ENCODE measurements at places on chromosomes 11 and 22. TPM values are rescaled to one million over a fixed set of nuclear protein-coding genes. Genes with fewer than 3 reads are reported as not detected.

IGLL1 gene
- not detected for total RNA-seq

- H3K27ac ChIP-seq, result no peak overlapping the region
- H3K36me3 ChIP-seq, result no peaks in the 10 kb centered on the region
- H3K27me3 ChIP-seq, result no peaks in the 10 kb centered on the region
- H3K4me1 ChIP-seq, result no peaks in the 10 kb centered on the region
- no peak for DNase-seq
- H3K4me3 ChIP-seq, result no peak overlapping the region
Observed at GRCh38 chr11:46984987-46985386, 48.4 kb downstream of the CSTPP1 start.

- H3K36me3 ChIP-seq, result no peaks in the 10 kb centered on the region
- no peak for DNase-seq
- H3K4me3 ChIP-seq, result peak overlapping the region; percentile 70
- H3K27me3 ChIP-seq, result no peaks in the 10 kb centered on the region
- H3K27ac ChIP-seq, result peak overlapping the region; percentile 95
Observed at GRCh38 chr11:18526130-18526520, 617 bp downstream of the TSG101 start.

DNA sequence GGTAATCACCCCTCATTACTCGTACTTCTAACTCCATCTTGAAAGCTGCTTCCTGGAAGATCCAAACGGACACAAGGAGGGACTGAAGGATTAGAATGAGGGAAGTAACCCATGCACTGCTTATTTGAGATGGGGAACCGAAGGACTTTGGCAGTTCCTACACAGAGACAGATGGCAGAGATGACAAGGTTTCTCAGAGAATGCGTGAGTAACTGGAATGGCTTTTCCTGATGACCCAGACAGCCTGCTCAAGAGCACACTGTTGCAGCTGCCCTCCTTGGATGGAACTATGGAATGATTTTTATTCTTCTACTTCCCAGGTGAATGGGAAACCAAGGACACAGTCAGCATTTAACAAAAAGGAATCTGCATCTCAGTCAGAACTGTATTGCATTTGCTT is 7.3 kb downstream of the KCNJ11 start:
- no peak for DNase-seq
- peaks cover 47% of the 10 kb centered on the region for H3K4me1 ChIP-seq
- H3K4me3 ChIP-seq, result no peak overlapping the region
- no peaks in the 10 kb centered on the region for H3K36me3 ChIP-seq
- no peak overlapping the region for H3K27ac ChIP-seq
- H3K27me3 ChIP-seq, result no peaks in the 10 kb centered on the region

DNA sequence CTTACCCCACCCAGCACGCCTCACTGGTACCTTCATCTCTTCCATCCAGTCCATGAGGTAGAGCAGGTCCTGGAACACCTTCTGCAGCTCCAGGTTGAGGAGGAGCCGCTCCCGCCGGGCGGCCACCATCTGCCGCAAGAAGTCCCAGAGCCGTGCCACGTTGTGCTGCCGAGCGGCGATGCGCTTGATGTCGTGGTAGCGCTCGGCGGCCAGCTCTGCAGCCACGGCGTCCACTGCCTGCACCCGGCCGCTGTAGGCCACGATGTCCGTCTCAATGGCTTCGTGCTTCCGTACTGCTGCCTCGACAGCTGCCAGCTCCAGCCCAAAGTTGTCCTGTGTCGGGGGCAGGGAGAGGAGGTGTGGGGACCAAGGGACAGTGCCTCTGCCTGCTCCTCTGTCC is 21.5 kb downstream of the SPTBN2 start:
- H3K27me3 ChIP-seq, result no peaks in the 10 kb centered on the region
- H3K4me1 ChIP-seq, result no peaks in the 10 kb centered on the region
- H3K4me3 ChIP-seq, result no peak overlapping the region
- no peak overlapping the region for H3K27ac ChIP-seq
- DNase-seq, result no peak

HEPN1 gene
- not detected for total RNA-seq

DNA sequence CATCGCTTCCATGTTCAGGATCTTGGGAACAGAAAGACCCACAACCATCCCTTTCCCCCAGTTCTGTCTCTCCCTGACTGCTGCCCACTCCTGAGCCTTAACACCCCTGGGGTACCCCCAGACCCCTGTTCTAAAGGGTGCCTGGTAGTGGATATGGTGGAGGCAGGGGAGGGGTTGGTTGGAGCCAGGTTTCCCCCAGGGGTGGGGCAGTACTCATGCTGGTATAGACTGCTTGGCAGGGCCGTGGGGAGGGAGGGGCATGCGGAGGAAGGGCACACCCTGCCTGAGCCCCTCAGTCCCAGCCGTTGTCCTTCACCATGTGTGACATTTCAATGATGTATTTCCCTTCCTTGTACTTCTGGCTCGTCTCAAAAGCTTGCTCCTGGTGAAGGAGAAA is 4.0 kb downstream of the YPEL4 start:
- peak overlapping the region; percentile 35 for H3K27ac ChIP-seq
- DNase-seq, result no peak
- H3K27me3 ChIP-seq, result peaks cover 50% of the 10 kb centered on the region

GRCh38 chr11:12416552-12416951 is 39.2 kb downstream of the PARVA start:
- no peak overlapping the region for H3K27ac ChIP-seq
- H3K4me3 ChIP-seq, result no peak overlapping the region
- DNase-seq, result no peak

DNA sequence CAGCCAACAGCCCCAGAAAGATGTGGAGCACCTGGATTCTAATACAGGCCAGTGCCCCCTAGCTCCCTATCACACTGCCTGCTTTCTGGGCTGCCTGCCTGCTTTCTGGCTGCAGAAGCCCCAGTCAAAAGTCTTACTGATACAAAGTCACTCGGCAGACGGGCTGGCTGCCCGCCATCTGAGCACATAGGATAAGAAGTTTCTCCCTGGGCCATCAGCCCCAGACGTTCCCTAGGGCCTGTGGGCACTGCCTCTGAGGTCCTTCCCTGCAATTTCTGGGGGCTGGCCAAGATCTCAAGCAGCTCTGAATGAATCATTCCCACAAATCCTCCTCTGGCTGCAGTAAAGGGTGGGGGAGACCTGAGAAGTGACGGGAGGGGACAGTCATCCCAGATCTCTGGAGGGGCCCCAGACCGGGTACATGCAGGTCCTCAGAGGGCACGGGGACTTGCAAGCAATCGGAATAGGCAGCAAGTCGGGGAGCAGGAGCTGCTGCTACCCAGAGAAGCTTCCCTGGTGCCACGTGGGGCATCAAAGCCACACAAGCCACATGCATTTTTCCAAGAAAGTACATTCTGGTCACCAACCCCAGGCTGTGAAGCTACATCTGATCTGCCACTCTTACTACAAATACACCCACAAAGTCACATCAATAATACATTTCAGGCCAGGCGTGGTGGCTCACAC is 4.7 kb downstream of the TPST2 start:
- DNase-seq, result peak; percentile 45
- peak overlapping the region; percentile 71 for H3K27ac ChIP-seq
- H3K4me3 ChIP-seq, result no peak overlapping the region
- H3K4me1 ChIP-seq, result peaks cover 23% of the 10 kb centered on the region
- H3K36me3 ChIP-seq, result peaks cover 13% of the 10 kb centered on the region

- H3K27me3 ChIP-seq, result no peaks in the 10 kb centered on the region
- H3K4me1 ChIP-seq, result peaks cover 87% of the 10 kb centered on the region
- H3K27ac ChIP-seq, result peak overlapping the region; percentile 93
Observed at GRCh38 chr11:119025099-119025473, 5.6 kb downstream of the SLC37A4 start.

DNA sequence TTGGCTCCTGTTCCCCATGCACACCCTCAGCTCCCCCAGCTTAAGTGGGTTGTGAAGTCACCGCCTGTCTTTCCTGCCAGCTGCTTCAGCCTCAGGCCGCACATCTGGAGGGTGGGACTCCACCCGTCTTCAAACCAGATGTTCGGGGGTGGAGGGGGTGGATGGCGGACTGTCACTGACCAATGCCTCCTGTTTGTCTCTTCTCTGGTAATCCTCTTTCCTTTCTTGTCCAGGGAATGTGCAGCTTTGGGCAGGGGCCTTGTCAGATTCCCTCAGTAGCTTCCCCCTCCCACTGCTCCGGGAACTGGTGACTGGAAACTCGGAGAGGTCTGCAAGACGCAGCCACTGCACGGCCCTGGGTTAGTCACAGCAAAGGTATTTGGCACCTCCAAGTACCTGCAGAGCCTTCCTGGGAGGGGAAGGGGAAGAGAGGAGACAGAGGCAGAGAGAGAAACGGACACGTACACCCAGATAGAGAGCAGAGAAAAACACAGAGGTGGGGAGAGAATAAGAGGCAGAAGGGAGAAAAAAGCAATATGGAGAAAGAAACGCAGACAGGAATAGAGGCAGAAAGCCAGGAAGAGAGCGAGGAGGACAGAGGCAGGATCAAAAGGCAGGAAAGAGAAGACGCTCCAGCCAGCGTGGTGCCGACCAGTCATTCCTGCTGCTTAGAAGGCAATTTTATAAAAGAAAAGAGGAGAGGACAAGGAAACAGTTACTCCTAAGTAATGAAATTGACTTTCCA is 56.1 kb upstream of the TIMP3 start:
- H3K4me3 ChIP-seq, result no peak overlapping the region
- no peaks in the 10 kb centered on the region for H3K36me3 ChIP-seq
- H3K4me1 ChIP-seq, result peaks cover 11% of the 10 kb centered on the region
- no peaks in the 10 kb centered on the region for H3K27me3 ChIP-seq
- DNase-seq, result no peak

AMOTL1 gene
- 242 TPM for total RNA-seq

DNA sequence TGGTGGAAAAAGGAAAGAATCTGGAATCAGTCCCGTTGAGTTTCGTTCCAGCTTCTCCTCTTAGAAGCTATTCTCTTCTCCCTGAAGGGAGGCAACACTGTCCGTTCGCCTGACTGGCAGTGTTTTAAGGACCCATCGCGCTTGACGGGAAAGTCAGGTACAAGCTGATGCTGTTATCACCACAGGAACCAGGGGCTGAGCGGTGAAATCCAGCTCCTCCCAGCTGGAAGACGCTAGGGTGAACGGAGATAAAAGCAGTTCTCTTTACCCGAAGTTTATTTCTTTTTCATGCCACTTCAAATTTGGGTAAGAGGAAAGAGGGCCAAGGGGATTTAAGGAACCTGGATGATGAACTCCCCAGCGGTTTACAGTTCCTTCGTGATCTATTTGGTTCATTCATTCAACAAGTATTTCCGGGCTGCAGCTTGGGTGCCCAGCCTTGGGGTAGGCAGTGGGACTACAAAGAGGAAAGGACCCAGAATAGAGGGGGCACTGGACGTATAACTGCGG is 551 bp upstream of the DEUP1 start:
- DNase-seq, result no peak
- H3K4me3 ChIP-seq, result no peak overlapping the region
- H3K36me3 ChIP-seq, result no peaks in the 10 kb centered on the region
- H3K4me1 ChIP-seq, result no peaks in the 10 kb centered on the region
- peaks cover 17% of the 10 kb centered on the region for H3K27me3 ChIP-seq

DNA sequence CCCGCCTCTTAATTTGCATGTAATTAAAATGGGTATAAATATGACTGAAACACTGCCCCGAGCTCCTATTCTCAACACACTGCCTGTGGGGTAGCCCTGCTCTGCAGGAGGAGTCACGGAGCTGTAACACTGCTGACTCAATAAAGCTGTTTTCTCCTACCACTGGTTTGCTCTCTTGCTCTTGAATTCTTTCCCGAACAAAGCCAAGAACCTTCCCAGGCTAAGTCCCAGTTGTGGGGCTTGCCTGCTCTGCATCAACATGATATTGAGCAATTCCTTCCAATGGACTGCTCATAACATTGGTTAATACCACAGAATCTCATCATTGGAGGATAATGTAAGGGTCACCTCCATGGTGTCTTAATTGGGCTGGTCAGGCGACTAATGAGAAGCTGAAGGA is 114.4 kb downstream of the FBXO7 start:
- H3K27ac ChIP-seq, result no peak overlapping the region
- H3K4me3 ChIP-seq, result no peak overlapping the region
- H3K27me3 ChIP-seq, result peaks cover 3% of the 10 kb centered on the region
- H3K36me3 ChIP-seq, result no peaks in the 10 kb centered on the region

- DNase-seq, result peak; percentile 43
- H3K4me1 ChIP-seq, result no peaks in the 10 kb centered on the region
- H3K27ac ChIP-seq, result no peak overlapping the region
- H3K27me3 ChIP-seq, result no peaks in the 10 kb centered on the region
Observed at GRCh38 chr11:102927624-102927990, 27.9 kb downstream of the MMP13 start.

- no peaks in the 10 kb centered on the region for H3K36me3 ChIP-seq
- no peaks in the 10 kb centered on the region for H3K27me3 ChIP-seq
- no peak for DNase-seq
- H3K4me1 ChIP-seq, result peaks cover 45% of the 10 kb centered on the region
- H3K4me3 ChIP-seq, result no peak overlapping the region
Observed at GRCh38 chr22:43004362-43005035, 10.4 kb downstream of the PACSIN2 start.

PPFIBP2 gene
- total RNA-seq, result 25.5 TPM

- no peak overlapping the region for H3K4me3 ChIP-seq
- DNase-seq, result no peak
- H3K27ac ChIP-seq, result no peak overlapping the region
- no peaks in the 10 kb centered on the region for H3K36me3 ChIP-seq
Observed at GRCh38 chr11:70299636-70300035, 29.1 kb downstream of the PPFIA1 start.

CREB3L1 gene
- 0.69 TPM for total RNA-seq

DNA sequence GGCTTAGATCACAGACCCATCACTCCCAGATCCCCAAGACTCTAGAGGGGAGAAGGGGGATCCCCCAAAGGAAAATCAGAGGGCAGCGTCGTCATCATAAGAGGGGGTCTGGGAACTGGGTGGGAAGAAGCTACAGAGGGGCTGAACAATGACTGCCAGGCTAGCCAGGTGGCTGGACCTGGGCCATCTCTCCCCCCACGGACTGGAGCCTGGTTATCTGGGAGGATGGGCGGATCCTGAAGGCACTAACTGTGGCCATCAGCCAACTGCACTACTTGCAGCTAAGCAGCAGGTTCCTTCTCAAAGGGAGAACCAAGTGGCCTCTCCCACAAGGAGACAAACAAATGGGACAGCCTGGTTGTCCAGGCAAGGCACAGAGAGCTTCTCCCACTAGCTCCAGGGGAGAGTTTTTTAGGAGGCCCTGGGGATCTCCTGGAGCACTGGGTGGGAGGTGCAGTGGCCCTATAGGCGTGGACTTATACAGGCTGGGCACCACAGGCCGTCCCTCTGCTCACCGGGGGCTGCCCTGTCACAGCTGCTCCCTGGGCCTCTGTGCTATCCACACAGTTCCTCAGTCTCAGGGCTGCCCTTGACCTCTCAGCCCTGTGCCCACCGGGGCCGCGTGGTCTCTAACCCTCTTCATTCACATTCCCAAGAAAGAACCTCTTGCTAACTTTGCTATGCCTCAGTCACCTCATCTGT is 15.4 kb downstream of the P2RY6 start:
- H3K27me3 ChIP-seq, result no peaks in the 10 kb centered on the region
- no peaks in the 10 kb centered on the region for H3K36me3 ChIP-seq
- H3K4me3 ChIP-seq, result no peak overlapping the region
